Keratinocyte (primary cell): ENCODE measurements at places on chromosomes 16 and 17.

- no peak overlapping the region for H3K4me3 ChIP-seq
- no peaks in the 10 kb centered on the region for H3K4me1 ChIP-seq
- DNase-seq = peak; percentile 26
- H3K27me3 ChIP-seq = no peaks in the 10 kb centered on the region
Measured at GRCh38 chr16:63361032-63361624, 1324.9 kb upstream of the CDH8 start.

DNA sequence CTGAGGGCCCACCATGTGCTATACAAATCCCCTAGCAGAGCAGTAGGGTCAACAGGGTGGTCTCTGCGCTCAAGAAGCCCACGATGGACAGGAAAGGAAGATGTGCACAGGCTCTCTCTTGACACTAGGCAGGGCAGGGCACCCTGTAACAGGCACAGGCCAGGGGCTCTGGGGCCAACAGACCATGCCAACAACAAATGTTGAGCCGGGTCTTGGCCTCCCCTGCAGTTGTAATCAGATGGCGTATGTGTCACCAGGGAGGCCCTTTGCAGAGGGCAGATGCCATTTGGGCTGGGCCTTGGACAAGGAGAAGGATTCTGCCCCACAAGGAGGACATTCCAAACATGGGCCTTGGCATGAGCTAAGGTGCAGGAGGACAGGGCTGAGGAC lies 5.3 kb downstream of the TRPV1 start:
- H3K36me3 ChIP-seq = peaks cover 4% of the 10 kb centered on the region
- DNase-seq = no peak
- no peak overlapping the region for H3K4me3 ChIP-seq

DNA sequence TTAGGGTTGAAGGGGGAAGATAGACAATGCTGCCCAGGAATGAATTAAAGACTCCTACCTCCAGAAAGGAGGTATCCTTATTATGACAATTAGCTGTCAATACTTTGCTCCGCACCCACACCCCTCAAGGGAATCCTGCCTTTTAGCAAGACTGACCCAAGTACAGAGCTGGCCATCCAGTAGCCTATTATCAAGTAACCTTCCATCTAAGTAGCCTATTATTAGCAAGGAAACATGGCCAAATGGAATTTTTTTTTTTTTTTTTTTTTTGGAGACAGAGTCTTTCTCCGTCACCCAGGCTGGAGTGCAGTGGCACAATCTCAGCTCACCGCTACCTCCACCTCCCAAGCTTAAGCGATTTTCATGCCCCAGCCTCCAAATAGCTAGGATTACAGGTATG lies 161.3 kb downstream of the PMP22 start:
- H3K4me3 ChIP-seq = no peak overlapping the region
- peaks cover 2% of the 10 kb centered on the region for H3K27me3 ChIP-seq
- H3K36me3 ChIP-seq = no peaks in the 10 kb centered on the region
- H3K4me1 ChIP-seq = peaks cover 10% of the 10 kb centered on the region
- no peak for DNase-seq

GRCh38 chr17:77516902-77517301 lies 376.1 kb downstream of the SEC14L1 start:
- H3K4me3 ChIP-seq = no peak overlapping the region
- no peak for DNase-seq
- H3K27me3 ChIP-seq = no peaks in the 10 kb centered on the region
- H3K4me1 ChIP-seq = no peaks in the 10 kb centered on the region
- no peaks in the 10 kb centered on the region for H3K36me3 ChIP-seq

GRCh38 chr16:2335286-2335895 lies 5.1 kb downstream of the ABCA3 start:
- H3K4me3 ChIP-seq = no peak overlapping the region
- H3K4me1 ChIP-seq = peaks cover 7% of the 10 kb centered on the region
- no peak for DNase-seq
- no peak overlapping the region for H3K27ac ChIP-seq

DNA sequence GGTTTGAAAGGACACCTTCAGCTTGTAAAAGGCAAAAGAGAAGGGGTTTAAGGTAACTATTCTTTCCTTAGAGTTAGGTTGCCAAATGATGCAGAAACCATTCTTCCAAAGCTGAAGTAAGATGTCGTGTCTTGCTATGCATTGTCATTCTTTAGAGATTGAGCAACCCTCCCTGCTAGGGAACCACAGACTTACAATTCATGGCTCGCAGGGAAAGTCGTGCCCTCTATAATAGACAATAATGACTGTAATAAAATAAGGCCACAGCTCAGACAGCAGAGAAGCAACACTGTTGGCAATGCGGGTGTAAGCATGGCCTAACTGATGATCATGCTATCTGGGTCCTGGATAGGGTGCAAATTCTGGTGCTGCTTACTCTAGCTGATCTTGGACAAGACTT lies 129.6 kb upstream of the CDH13 start:
- no peak overlapping the region for H3K27ac ChIP-seq
- no peak overlapping the region for H3K4me3 ChIP-seq
- H3K27me3 ChIP-seq = no peaks in the 10 kb centered on the region
- no peaks in the 10 kb centered on the region for H3K4me1 ChIP-seq

DNA sequence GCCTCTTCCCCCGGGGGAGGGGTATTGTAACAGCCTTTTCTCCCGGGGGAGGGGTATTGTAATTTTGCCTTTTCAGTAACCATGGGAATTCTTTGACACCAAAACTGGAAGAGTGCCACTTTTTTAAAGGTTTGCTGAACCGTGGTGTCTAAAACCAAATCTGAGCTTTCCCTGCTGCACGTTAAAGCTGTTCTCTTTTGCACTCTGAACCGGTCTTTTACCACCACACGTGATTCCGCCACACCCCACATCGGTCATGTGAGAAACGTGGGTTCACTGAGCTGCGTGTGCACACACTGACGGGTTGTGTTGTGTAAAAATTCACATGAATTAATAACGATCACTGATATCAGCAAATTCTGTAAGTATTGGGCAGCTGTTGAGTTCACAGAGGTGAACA lies 9.2 kb upstream of the ACSF3 start:
- no peaks in the 10 kb centered on the region for H3K4me1 ChIP-seq
- H3K27me3 ChIP-seq = peaks cover 20% of the 10 kb centered on the region
- no peaks in the 10 kb centered on the region for H3K36me3 ChIP-seq
- H3K27ac ChIP-seq = no peak overlapping the region
- DNase-seq = no peak

GRCh38 chr17:48261297-48261880 lies 153.8 kb downstream of the SNX11 start:
- H3K27me3 ChIP-seq = no peaks in the 10 kb centered on the region
- DNase-seq = no peak
- peaks cover 5% of the 10 kb centered on the region for H3K4me1 ChIP-seq
- no peak overlapping the region for H3K27ac ChIP-seq

GRCh38 chr16:77553130-77553529 lies 118.3 kb upstream of the ADAMTS18 start:
- H3K27ac ChIP-seq = no peak overlapping the region
- no peaks in the 10 kb centered on the region for H3K4me1 ChIP-seq
- no peak for DNase-seq
- no peak overlapping the region for H3K4me3 ChIP-seq
- H3K36me3 ChIP-seq = no peaks in the 10 kb centered on the region

DNA sequence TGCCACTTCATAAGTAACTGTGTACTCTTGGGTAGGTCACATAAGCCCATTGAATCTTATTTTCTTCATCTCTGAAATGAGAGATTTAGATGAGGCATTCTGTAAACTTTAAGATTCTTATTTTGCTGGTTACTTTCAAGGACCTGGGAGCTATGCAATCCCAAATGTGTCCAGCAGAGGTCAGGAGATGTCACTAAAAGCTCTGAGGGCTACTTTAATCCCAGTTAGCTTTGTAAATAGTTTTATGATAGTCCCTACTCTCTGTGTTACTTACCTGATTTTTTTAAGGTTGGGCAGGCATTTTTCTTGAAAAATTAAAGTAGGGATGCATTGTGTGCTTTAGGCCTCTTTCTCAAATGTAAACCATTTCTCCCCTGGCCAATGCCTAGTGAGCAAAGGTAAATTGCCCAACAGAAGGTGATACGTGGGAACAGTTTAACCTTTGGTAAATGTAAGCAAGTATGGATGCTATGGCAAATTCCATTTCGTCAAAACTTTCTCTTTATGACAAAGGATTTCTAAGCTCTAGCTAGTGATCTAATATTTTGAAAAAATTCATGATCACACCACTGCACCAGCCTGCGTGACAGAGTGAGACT lies 57.1 kb upstream of the WSB1 start:
- no peak overlapping the region for H3K4me3 ChIP-seq
- no peak overlapping the region for H3K27ac ChIP-seq
- H3K4me1 ChIP-seq = peaks cover 12% of the 10 kb centered on the region
- no peaks in the 10 kb centered on the region for H3K36me3 ChIP-seq
- DNase-seq = peak; percentile 40

DNA sequence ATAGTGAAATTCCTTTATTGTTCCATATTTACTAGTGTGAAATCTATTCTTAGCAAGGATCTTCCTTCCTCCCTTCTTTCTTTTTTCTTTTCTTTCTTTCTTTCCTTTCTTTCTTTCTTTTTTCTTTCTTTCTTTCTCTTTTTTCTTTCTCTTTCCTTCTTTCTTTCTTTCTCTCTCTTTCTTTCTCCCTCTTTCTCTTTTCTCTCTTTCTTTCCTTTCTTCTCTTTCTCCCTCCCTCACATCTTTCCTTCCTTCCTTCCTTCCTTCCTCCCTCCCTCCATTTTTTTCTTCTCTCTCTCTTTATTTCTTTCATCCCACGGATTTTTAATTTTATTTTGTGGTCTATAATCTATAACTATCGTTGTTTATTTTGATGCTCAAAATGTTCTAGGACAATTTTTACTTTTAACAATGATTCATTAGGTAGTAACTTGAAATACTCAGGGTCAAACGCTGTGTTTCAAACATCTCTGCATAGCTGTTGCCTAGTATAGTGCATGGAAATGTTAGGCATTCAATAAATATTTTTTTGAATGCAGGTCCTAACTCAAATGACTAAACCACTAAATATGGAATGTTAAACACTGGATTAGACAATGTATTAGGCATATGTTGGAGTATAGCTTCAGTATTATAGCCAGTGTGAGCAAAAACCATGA lies 178.3 kb downstream of the MAP2K6 start:
- H3K4me3 ChIP-seq = no peak overlapping the region
- H3K27ac ChIP-seq = no peak overlapping the region
- no peaks in the 10 kb centered on the region for H3K36me3 ChIP-seq
- DNase-seq = no peak
- no peaks in the 10 kb centered on the region for H3K27me3 ChIP-seq

GRCh38 chr16:75787440-75787839 lies 61.1 kb upstream of the CPHXL start:
- H3K4me1 ChIP-seq = no peaks in the 10 kb centered on the region
- DNase-seq = no peak
- no peaks in the 10 kb centered on the region for H3K36me3 ChIP-seq
- H3K27me3 ChIP-seq = no peaks in the 10 kb centered on the region
- H3K4me3 ChIP-seq = no peak overlapping the region
- H3K27ac ChIP-seq = no peak overlapping the region

DNA sequence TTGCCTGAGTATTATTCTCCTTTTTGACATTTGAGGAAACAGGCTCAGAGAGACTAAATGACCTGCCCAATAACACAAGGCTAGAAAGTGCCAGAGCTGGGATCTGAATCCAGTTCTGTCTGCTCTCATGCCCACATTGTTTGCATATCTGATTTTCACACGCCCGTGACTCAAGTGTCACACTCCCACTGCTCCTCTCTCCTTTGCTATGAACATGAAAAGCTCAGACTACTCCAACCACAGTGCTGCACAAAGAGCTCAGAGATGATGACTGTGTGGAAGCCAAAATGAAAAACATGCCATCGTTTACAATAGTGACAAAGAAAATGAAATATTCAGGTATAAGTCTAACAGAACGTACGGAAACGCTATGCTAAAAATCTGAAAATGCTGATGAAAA lies 107.9 kb downstream of the SMG6 start:
- no peak for DNase-seq
- H3K36me3 ChIP-seq = no peaks in the 10 kb centered on the region
- H3K4me1 ChIP-seq = peaks cover 24% of the 10 kb centered on the region
- H3K27ac ChIP-seq = no peak overlapping the region

DNA sequence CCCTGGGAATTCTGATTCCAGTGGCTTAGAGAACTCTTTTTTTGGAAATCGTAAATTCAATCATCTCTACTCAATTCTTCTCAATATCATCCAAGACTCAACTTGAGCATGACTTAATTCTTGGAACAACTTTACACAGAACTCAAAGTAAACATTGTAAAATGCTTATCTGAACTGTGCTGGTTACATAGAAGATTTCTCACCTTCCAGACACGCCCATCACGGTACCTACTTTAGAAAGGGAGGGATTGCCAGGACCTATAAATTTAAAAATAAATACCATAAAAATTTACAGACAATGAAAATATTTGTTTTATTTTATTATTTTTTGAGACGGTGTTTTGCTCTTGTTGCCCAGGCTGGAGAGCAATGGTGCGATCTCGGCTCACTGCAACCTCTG lies 26.5 kb downstream of the MAP1LC3B start:
- H3K36me3 ChIP-seq = peaks cover 18% of the 10 kb centered on the region
- no peak overlapping the region for H3K4me3 ChIP-seq
- DNase-seq = no peak
- no peaks in the 10 kb centered on the region for H3K27me3 ChIP-seq

DNA sequence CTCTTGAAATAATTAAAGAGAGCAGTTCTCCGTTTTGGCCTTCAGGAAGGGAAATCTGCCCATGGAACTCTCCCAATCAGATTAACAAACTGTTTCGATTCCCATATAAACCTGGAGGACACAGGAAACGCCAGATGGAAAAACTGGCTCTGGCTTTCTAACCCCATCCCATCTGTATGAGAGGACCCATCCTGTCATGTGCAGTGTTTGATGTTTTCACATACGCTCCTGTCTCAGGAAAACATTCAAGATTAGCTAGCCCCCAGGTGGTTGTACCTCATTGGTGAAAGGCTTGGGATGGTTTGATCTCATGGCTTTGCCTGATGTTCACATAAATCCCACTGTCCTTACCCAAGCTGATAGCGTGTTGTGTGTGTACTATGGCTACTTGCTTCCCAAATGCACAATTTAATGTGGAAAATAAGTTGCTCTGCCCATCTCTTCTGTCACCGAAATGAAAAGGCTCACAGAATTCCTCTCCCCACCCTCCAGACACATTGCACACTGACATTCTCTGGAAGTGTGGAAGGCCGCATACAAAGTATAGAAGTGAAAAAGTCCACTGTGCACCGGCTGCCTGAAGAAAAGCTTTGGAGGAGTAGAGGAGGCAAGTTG lies 18.2 kb upstream of the ERN1 start:
- peak overlapping the region; percentile 89 for H3K27ac ChIP-seq
- no peak for DNase-seq
- H3K36me3 ChIP-seq = peaks cover 29% of the 10 kb centered on the region
- no peaks in the 10 kb centered on the region for H3K27me3 ChIP-seq

DNA sequence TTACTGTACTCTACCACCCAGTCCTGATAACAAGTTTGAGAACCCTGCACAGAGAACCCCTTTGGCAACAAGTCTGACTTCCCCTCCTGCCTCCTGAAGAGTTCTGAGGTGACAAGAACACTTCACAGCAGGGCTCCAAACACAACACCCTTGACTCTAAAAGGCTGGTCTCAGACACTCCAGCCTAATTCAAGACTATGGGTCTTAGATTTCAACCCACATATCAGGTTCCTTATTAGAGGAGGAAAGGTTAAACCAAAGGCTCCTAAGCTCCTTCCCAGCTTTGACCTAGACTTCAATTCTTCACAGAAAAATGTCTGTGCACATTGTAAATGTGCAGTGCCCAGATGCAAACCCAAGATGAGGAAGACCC lies 23.0 kb downstream of the RANBP10 start:
- no peak overlapping the region for H3K4me3 ChIP-seq
- H3K27ac ChIP-seq = no peak overlapping the region
- H3K36me3 ChIP-seq = peaks cover 5% of the 10 kb centered on the region
- no peak for DNase-seq
- H3K4me1 ChIP-seq = peaks cover 30% of the 10 kb centered on the region

GRCh38 chr16:79598348-79599181 lies 2.0 kb downstream of the MAF start:
- H3K4me3 ChIP-seq = peak overlapping the region; percentile 73
- no peak for DNase-seq
- H3K36me3 ChIP-seq = no peaks in the 10 kb centered on the region
- no peaks in the 10 kb centered on the region for H3K27me3 ChIP-seq
